NCI-H187 treated with DMSO at 0.1 percent for 48 hours (cell line): ENCODE measurements at places on chromosomes 11 and 22.

- DNase-seq = no peak
Measured at GRCh38 chr11:112623057-112623456, 338.2 kb upstream of the NCAM1 start.

GRCh38 chr11:17515443-17516176 is 28.6 kb downstream of the USH1C start:
- no peak for DNase-seq

GRCh38 chr11:44407211-44407996 is 97.5 kb upstream of the ALX4 start:
- DNase-seq = no peak

DNA sequence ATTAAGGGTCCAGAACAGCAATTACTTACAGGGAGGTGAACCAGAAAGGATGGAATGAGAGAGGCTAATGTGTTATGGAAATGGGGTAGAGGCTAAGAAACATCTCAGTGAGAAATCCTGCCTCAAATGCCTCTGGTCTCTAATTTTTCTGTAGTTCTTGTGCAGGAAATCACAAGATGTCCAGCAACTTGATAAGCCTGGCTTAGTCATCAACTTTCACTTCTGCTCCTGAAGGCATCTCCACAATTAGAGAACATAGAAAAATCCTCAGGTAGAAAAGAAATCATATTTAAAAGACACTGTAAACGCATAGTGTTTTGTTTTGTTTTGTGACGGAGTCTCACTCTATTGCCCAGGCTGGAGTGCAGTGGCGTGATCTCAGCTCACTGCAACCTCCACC is 18.7 kb downstream of the MRGPRX4 start:
- DNase-seq = no peak

GRCh38 chr11:11105361-11105760 is 247.5 kb upstream of the ZBED5 start:
- DNase-seq = no peak

- DNase-seq = no peak
Measured at GRCh38 chr11:118674082-118674435, 5.4 kb downstream of the TREH start.

- DNase-seq = no peak
Measured at GRCh38 chr11:121318848-121319834, 26.6 kb downstream of the SC5D start.

GRCh38 chr11:58024601-58025091 is 965 bp downstream of the OR9Q1 start:
- DNase-seq = no peak

GRCh38 chr11:107916671-107917241 is 11.5 kb upstream of the RAB39A start:
- DNase-seq = no peak

GRCh38 chr11:10109806-10110205 is 184.2 kb downstream of the SBF2 start:
- DNase-seq = no peak

DNA sequence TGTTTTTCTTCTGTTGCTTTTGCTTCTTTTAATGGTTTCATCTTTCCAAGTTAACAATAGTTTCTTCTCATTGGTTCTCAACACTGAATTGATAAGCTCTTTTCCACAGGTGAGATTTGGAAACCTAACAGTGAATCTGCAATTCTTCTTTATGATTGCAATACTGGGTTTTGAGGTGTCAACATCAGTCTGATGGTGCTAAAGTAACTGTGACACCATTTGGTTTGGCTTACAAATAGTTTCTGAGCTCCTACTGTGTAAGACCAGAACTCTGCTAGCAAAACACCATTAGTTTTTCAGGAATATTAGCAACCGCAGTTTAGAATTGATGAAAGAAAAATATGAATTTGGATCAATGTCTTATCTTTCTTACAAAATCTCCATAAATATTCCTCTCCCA is 58.6 kb downstream of the MAML2 start:
- no peak for DNase-seq

GRCh38 chr11:58900479-58901420 is 38.5 kb upstream of the GLYATL1 start:
- no peak for DNase-seq
